ENCODE measurements at places on chromosomes 1 and 21.

DNA sequence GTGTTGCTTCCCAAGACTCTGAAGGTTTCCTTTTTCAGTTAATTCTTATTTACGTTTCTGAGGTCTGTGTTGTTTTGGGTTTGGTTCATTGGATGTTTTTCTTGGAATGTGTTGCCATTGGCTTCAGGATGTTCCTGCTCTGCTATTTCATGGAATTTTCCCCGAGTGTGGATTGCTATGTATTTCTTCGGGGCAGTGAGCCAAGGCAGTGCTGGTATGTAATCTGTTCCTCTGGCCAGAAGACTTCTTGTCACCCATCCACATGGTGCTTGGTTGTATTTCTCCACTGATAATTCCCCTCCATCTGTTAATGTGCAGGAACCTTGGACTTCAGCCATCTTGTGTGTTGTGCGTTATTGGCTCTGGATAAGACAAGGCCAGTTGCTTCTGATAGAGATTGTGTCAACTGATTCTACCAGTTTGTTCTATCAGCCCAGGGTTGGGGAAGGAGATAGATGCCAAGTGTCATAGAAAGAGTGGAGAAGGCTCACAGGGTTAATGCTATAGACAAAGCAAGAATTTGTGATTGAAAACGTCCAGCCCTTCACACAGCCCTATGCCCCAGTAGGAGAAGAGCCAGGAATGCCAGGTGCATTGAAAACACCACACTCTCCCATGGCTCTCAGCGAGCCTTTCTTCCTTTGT is 505.2 kb downstream of the PLPP3 start:
- DNase-seq, result no peak

GRCh38 chr1:201309416-201309815 is 26.1 kb downstream of the PKP1 start:
- DNase-seq, result no peak

GRCh38 chr1:167342846-167343245 is 122.2 kb downstream of the POU2F1 start:
- no peak for DNase-seq

DNA sequence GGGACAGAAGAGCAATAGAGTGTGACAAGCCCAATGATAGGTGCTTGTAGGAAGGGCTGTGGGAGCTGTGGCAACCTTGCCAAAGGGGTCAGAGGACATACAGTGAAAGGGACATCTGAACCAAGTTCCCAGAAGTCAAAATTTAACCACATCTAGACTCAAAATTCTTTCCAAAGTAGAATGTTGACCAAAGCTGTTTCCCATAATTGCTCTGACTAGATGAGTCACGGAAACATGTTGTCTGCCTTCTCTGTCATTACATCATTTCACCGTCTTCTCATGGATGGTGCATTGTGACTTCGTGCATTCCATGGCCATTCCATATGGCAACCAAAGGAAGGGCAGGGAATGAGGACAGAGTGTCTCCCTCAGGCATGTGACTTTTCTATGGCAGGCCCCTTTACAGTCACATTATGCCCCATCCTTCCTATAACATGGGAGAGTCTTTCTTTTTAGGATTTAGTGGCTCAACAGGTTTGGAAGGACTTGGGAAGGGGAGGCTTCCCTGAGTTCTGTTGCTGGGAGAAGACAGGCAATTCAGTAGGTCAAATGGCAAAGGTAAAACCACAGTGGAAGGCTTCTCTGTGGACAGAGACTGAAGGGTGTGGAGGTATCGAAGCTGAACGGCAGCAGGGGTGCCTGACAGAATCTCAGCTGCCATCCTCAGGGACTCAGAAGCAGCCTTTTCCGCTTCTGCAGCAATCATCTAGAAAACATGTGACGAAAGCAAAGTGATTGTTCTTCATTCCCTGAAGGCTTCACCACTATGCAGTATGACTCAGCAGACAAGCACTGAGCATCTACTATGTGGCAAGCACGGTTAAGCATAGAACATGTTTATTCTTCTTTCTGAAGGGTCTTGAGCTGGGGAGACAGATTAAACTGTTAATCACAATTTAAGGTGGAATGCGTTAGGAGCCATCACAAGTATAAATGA is 24.7 kb downstream of the NPHS2 start:
- DNase-seq, result no peak

GRCh38 chr1:114720492-114720891 is 3.9 kb upstream of the NRAS start:
- no peak for DNase-seq

GRCh38 chr1:155086128-155086741 is 7.6 kb downstream of the EFNA3 start:
- peak; percentile 68 for DNase-seq

DNA sequence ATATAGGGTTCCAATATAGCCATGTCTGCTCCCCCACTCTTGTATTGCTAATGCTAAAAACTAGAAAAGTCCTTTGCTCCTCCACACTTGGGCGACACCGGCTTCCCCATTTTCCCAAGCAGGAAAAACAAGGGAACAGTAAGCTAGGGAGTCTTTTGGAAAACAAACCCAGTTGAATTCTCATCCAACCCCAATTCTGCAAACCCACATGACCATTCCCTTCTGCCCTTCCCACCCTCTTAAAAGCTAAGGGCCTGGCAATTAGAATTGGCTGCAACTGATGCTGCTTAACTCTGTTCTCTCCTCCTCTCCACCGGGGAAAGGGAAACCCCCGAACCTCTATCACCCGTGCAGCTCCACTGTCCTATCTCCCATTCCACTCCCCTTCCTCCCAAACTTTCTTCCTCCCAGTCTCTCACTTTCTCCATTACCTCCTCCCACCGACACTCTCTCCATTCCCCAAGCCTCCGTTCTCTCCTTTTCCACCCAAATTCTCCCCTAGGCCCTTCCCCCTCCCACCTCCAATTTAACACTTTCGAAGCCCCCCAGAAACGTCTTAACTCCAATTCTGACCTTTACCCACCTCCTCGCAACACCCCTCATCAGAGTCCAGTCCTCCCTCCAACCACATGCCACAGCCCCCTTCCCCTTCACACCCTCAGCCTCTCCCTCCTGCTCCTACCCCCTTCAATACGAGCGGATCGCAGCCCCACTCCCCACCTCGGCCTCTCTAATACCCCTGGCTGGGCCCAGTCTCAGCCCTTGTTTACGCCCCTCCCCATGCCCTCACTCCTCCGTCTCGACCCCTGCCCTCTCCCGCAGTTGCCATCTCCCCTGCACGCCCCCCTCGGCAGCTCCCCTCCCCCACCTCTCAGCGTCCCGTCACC is 701 bp downstream of the DEDD start:
- no peak for DNase-seq

GRCh38 chr1:152577168-152577567 is 3.1 kb downstream of the LCE3D start:
- DNase-seq, result no peak

- DNase-seq, result no peak
Measured at GRCh38 chr1:70071601-70072000, 133.8 kb downstream of the LRRC40 start.

GRCh38 chr1:187477103-187477502 is 648.4 kb downstream of the PLA2G4A start:
- DNase-seq, result no peak

- no peak for DNase-seq
Measured at GRCh38 chr1:171717062-171717718, 24.7 kb downstream of the VAMP4 start.

GRCh38 chr21:18776936-18777335 is 373.4 kb upstream of the TMPRSS15 start:
- DNase-seq, result no peak

DNA sequence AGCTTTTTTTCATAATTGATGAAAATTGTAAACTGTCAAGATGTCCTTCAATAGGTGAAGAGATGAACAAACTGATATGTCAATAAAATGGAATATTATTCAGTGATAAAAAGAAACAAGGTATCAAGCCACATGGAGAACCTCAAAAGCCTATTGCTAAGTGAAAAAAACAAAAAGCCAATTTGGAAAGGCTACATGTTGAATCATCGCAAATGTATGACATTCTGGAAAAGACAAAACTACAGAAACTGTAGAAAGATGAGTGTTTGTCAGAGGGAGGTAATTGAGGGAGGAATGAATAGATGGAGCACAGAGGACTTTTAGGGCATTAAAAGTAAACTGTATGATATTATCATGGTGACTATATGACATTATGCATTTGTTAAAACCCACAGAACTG is 34.5 kb upstream of the USP25 start:
- DNase-seq, result no peak

DNA sequence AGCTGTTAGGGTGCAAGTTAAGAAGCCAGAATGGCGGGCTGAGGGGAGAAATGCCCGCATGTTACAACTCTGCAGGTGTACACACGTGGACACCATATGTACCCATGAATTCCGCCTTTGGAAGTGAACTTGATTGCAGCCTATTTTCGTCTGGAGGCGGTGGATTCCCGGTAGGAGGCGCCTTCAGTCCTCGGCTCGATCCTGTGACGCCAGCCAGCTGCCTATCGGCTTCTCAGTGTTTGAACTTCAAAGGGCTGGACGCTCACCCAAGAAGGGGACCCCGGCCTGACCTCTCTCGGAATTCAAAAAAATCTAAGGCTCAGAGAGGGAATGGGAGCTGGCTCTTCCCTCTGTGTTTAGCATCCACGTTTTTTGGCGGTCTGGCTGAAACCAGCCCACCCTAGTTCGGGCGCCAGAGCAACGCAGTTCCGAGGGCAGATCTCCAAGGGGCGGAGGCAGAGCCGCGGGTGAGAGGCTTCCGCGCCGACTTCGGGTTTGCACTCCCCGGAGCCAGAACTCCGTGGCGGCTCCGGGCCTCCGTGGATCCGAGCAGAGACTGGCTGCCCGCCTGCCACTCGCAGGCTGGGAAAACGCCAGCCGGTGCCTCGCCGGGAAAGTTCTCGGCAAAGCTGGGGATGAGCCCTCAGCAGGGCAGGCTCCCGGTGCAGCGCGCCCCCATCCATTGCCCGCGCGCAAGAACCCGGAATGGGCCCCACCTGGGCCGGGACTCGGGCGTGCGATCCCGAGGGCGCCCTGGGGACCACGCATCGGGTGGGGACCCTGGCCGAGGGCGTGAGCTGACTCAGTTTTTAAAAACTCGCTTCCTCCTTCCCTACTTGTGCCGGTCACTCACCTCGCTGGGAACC is 996 bp upstream of the TMEM51 start:
- peak; percentile 87 for DNase-seq

GRCh38 chr21:41705546-41706262 is 61.1 kb downstream of the RIPK4 start:
- no peak for DNase-seq

DNA sequence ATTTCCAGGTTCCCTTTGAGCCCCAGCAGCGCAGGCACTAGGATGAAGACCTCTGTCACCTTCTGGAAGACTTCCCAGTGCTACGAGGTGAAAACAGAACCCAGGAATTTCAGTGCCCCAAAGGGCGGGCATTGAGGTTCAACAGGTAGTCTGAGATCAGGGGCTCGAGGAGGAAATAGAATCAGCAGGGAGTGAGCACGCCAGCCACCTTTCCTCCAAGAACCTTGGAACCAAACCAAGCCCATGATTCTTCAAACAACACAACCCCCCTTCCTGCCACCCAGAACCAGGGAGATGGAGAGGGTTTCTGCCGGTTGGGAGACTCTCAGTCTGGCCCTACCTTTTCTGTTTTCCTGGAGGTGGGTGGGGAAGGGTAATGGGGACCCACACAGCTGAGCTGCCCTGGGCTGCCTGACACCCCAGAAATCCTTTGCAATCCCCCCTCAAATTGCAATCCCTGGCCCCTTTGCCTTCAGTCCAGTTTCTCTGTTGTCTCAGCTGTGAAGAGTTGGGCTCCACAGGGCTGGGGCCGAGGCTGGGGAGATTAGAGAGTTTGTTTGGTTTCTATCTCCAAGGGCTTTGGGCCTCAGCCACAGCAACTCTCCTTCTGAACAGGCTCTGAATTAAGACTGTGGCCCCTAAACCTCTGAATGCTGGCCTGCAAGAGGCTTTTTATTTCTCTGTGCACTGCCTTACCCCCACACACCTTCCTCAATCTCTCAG is 11.9 kb downstream of the SLC41A1 start:
- DNase-seq, result no peak

DNA sequence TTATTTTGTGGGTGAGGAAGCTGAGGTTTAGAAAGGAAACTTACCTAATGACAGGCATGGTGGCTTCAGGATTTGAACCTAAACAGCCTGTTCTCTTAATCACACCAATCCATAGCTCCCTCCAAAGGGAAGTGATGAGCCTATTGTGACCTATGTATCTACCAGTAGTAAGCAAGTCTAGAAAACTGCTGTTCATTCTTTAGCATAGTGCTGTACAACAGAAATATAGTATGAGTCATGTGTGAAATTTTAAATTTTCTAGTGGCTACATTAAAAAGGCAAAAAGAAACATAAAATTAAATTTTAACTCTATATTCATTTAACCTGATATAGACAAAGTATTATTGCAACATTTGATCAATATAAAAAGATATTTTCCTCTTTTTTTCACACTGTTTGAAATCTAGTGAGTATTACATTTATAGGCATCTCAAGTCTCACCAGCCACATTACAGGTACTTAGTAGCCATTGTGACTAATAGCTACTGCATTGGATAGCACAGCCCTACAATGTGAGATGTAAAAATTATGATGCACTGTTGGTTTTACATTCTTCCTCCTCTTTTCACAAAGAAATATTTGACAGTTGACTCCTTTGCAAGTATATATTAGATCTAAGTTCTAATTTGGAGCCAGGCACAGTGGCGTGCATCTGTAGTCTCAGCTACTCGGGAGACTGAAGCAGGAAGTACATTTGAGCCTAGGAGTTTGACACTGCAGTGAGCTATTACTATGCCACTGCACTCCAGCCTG is 16.6 kb downstream of the IPO9 start:
- DNase-seq, result peak; percentile 19

All from suppressor macrophage treated with lipopolysaccharide for 4 hours (primary cell).